Activated CD4-positive, alpha-beta T cell treated with anti-CD3 and anti-CD28 coated beads, Interleukin-2, Interleukin-6, amounts not matched to agents 100 ng/mL and 50 ng/mL, durations not matched to agents 16 hours and 8 hours (primary cell): ENCODE measurements at places on chromosomes 2 and 18.

DNA sequence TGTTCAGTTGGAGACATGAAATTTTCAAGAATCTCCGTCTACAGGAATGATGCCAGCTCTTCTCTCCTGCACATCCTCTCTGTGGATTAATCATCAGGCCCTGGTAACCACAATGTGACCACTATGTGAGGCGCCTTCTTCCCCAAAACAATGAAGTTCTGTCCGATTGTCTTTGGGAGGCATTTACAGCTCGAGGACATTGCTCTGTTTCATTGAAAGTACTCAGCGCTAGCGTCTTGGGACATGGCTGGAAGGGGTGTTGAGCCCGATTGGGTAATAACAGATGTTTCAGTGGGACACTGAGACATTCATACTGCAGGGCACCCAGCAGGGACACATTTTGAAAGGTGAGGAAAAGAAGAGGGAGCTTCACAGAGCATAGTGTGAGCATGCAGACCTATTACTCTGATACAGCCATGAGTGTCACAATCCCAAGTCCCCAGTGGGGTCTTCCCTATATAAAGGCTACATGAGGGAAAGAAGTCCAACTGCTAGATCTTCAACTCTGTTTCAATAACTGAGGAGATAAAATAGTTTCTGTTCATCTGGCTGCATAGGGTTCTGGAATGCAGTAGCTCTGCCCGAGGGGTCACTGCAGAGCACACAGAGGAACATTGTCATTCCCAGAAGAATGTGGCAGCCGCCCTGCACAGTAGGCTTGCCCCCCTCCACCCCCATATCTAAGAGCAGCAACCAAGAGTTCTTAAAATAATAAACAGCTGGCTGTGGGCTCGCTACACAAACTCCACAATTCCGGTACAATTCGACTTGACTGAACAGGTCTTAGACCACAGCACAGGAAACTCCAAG, 237.3 kb downstream of the OSR1 start:
- DNase-seq, result no peak

DNA sequence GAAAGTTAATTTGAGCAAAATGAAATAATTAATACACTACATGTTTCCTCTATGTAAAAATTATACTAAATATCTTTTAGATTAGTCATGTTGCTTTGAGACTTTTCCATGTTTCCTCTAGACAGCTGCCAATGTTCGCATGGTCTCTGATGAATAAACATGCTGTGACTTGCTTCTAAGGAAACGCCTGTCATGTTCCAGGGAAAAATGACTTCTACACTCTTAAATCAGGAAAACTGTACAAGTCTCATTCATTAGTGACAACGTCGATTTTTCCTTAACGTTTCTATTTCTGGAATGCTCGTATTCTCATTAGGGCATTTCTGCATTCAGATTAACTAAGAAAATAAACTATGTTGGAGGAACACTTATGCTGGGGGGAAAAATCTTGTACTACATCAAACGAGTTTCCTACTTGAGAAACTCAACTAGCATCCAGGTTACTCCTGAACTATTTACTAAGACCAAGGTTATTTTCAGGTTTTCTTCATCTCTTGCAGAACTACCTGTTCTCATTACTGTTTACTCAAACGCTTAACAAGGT, 1.6 kb downstream of the COBLL1 start:
- DNase-seq, result no peak

DNA sequence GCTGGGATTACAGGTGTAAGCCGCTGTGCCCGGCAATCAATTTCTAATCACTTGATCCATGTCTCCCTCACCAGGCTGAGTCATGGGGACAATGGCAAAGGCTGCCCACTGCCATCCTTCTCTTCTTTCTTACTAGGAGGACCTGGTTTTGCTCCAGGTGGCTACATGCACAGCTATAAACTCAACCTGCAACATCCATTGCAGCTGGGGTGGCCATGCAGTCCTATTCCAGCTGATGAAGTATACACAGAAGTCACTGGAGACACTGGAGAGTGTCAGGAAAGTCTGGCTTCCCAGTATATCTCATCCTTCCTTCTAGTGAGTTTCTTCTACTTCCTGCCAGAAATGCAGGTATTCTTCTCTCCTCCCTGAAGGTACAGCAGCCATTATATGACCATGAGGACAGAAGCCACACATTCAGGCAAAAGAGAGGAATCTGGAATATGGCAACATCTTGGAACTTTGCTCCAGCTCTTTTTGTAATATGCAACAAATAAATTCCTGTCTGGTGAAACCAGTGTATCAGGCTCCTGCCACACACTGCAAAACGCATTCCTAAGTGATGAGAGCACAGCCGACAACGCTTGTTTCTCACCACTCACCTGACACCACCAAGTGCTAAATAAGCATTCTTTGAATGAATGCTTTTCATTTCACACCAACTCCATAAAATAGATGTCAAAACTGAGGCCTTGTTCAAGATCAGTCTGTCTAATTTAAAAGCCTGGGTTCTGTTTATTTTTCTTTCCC, 32.3 kb downstream of the SCTR start:
- no peak for DNase-seq

GRCh38 chr2:159558479-159558878, 57.9 kb downstream of the BAZ2B start:
- DNase-seq, result no peak

GRCh38 chr18:70426818-70427217, 138.0 kb downstream of the SOCS6 start:
- no peak for DNase-seq

GRCh38 chr2:223856584-223856983, 19.2 kb upstream of the AP1S3 start:
- DNase-seq, result no peak

GRCh38 chr2:178225006-178225805, 30.9 kb downstream of the OSBPL6 start:
- DNase-seq, result no peak

GRCh38 chr2:239306274-239307220, 94.3 kb downstream of the HDAC4 start:
- no peak for DNase-seq

DNA sequence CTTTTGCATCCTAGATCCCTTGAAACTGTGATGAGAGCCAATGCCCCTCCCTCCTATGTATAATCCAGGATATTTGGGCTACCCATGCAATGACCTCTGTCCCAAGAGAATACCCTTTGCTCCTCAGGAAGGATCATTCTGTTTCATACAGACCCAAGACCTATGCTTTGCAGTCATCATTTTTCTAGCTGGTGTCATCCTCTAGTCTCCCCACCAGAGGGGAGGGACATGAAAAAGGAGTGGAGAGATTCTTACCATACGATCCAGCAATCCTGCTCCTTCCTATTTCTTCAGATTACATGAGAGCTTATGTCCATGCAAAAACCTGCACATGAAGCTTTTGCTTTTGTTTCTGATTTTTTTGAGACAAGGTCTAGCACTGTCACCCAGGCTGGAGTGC, 13.8 kb upstream of the GIGYF2 start:
- DNase-seq, result no peak

GRCh38 chr18:31101183-31102024, 817 bp downstream of the DSC2 start:
- DNase-seq, result no peak
